ENCODE measurements at places on chromosomes 2 and 18.

DNA sequence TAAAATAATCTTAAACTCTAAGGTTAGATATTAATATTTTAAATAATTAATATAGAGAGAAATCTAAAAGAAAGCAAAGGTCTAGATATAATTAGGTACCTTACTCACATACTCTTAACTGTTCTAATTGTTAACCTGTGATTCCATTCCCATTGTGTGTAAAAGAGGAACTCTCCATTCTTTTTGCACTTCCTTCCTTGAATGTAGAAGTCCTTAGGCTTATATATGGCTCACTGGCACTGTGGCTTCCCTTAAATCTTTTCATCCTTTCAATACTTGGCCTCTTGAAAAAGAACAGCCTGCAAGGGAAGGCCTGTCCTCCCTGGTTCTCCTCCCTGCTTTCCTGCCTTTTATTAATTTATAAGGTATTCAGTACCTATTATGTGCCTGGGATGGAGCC, 182.8 kb upstream of the FOSL2 start:
- no peak for DNase-seq

DNA sequence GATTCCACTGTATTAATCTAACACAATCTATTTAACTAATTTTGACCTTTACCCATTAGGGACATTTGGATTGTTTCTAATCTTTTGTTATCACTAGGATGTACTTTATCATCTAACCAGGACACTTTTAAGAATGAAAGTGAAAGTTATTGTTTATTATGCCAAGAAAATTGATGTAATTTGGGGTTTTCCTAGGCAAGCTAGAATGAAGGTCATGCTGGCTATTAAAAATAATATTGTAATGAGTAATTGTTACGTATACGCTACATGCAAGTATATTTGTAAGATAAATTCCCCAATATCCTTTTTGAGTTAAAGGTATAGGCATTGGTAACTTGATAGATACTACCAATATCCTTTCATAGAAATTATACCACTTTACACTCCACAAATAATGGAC, 74.6 kb downstream of the COL5A2 start:
- DNase-seq: no peak

DNA sequence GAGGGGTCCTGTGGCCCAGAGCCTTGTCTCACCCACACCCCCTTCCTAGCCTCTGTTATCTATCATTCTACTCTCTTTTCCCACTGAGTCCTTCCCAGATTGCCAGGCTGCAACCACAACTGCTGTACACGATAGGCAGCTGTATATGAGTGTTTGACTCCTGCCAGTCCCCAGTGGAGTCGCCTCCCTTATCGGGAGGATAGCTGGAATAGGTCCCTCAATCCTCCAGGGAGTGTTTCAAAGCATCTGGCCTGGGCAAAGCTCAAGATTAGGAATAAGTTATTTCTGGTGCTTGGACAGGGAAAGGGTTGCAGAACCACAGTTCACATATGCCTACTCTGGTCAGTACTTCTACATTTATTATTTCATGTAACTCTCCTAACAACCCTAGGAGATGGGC, 4.8 kb downstream of the MSGN1 start:
- DNase-seq: no peak

- no peak for DNase-seq
Measured at GRCh38 chr2:211860224-211860623, 678.4 kb downstream of the ERBB4 start.

- no peak for DNase-seq
Measured at GRCh38 chr2:171181064-171182049, 20.7 kb upstream of the TLK1 start.

DNA sequence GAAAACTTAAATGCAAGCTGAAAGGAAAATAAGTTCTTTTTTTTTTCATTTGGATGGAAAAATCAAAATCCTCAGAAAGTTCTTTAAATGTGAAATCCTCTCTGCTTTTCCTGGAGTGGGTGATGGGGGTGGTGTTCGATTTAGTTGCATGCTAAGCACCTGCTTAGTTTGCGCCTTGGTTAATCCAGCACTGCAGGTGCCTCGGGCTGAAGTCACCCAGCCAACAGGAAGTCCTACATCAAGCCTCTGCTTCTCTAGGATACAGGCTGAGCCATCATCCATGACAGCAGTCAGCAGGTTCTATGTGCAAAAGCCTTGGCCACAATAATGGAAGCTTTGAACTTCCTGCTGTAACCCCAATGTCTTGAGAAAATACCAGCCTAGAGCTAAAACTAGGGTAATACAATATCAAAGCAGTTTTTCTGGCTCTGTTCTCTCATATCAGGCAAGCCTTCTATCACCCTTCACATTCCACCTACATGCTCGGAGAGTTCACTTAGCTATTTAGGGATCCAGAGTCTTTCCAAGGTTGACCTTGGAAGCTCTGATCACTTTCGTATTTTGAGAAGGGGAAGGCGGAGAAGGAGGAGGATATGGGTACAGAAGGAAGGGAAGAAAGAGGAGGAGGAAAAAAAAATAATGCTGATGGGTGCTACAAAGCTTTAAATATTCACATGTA, 116.1 kb upstream of the LRRTM1 start:
- DNase-seq: no peak

DNA sequence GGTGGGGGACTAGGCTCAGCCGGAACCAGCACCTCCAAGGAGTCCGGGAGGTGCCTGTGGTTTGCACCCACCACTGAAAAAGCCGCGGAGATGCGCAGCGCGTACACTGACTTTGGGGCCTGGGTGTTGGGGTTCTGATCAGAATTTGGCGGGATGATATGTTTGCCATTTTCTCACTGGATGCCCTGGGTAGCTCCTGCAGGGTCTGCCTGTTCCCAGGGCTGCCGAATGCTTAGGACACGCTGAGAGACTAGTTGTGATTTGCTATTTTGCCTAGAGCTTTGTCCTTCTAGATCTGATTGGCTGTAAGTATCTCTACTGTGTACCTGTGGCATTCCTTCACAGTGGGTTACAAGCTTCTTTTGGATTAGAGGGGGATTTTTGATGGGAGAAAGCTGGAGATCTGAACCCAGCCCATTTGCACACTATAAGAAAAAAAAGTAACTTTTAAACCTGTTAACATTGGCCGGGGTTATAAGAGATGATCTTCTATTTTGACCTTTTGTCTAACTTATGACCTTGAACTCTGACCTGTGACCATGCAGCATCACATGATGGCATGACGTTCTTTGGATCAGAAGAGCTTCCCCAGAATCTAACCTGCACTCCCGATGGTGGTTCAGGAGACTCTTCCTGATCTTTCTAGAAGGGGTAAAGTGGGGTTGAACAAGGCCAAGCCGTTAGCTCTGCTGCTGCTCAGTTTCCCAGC, 1.6 kb downstream of the KCNE4 start:
- no peak for DNase-seq

GRCh38 chr2:99918389-99918788, 224.0 kb downstream of the AFF3 start:
- DNase-seq: no peak

DNA sequence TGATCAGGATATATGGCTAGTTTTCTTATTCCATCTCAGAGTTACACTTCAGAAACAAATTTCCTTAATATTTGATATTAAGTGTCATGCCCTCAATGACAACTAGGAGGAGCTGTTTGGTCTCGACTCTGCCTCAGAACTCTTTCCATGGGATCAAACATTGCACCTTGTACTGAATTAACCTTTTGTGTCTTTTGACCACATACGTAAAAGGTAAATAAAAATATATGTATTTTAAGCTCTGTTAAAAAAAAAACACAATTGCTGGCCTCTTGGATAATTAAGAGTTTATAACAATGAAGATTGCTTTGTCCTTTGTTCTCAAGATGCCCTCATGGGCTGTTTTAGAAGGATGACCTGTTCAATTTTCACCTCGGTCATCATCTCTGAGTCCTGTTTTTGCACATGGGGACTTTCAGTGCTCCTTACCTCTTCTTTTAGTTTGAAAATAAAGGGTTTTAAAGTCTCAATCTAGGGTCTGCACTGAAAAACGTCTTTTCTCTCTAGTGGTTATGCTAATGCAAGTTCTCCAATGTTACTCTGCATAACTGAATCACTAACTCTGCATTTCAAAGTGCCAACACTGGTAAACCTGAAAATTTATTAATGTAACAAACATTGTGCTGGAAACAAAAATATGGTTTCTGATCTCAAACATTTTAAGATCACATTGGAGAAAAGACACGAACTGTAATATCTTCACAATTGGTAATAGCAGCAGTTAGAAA, 18.8 kb upstream of the FN1 start:
- DNase-seq: peak; percentile 11

DNA sequence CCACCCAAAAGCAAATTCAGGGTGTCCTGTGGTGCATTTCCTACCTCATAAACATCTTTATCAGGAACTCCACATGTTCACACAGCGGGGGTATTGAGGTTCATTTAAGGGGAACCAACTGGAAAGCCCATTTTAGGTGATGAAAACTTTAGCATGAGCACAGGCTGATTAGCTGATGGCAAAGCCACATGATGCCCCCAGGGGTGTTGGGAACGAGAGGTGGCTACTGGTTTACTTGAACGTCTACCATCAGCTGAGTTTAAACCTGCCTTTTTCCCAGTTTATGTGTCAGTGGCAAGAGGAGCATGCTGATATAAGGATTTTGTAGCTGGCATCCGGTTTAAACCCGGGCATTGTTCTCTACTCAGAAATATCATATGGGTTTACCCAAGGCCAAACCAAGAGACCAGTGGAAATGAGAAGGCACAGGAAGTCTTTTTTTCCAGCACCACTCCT, 54.5 kb upstream of the UPP2 start:
- no peak for DNase-seq

DNA sequence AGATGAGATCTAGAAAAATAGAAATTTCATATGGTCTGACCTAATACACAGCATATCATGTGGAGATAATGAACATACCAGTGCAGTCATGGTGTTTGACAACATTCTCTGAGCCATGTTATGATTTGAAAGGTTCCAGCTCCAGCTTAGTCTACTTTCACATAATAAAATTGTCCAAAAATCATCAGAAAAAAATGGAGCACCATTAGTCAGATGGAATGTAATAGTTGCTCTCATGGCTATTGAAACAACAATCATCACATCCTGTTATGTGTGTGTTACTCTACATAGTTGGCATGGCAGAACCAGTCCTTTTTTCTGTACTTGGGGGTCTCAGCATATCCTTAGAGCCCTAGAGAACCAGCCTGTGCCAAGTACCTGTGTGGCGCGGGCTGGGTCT, 678.9 kb upstream of the FANCL start:
- no peak for DNase-seq

DNA sequence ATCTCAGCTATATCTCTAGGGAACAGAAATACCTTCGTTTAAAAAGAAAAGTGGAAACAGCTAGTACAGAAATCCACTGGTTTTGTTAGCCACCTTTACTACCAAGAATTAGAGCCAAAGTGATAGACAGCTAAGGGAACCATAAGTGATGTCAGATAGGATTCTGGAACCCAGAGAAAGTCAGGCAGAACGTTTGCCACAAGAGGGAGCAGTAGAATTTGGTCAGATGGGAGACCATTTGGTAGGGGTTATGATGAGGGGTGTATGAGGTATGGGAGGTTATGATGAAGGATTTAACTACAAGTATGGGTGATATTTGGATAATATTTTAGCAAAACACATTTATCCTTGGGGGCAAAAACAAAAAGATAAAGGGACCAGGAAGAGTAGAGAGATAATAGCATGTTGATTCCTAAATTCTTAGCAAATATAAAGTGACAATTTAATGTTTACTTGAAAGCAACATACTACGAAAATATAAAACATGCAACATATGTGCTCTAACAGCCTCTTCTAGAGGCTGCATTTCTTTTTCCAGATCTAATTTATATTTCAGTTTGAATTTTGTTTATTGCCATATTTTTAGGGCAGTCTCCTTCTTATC, 3.3 kb downstream of the SLC8A1 start:
- DNase-seq: no peak

GRCh38 chr2:24076849-24077534, 866 bp upstream of the SF3B6 start:
- DNase-seq: no peak

DNA sequence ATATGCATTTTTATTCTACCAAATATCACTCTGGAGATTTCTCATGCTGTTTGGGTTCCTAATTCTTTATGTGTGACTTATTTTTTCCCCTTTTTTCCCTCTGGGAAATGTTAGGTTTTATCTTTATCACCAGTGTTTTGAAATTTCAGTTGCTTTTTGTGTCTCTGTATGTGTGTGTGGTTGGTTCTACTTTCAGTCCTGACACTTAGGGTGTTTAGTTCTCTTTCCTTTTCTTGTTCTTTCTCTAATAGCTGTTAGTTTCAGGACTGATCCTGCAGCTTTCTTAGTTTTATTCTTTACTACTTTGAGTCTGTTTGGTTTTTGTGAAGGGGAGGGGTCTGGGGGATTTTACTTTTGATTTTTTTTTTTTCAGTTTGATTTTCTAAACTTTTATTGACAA, 23.1 kb downstream of the PPM1B start:
- no peak for DNase-seq

DNA sequence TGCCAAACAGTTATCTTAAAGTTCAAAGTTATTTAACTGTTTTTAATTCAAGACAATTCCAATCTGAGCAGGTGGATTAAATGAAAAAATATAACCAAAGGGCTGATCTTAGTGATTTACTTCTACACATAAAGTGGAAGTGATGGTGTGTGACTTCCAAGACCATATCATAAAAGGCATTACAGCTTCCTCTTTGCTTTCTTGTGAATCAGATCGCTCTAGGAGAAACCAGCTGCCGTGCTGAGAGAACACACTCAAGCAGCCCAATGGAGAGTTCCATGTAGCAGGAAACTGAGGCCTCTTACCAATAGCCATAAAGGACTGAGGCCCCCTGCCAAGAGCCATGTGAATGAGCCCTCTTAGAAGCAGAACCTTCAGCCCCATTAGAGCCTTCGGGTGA, 197.4 kb downstream of the NBAS start:
- no peak for DNase-seq

GRCh38 chr2:148720501-148721001, 76.0 kb downstream of the EPC2 start:
- no peak for DNase-seq

DNA sequence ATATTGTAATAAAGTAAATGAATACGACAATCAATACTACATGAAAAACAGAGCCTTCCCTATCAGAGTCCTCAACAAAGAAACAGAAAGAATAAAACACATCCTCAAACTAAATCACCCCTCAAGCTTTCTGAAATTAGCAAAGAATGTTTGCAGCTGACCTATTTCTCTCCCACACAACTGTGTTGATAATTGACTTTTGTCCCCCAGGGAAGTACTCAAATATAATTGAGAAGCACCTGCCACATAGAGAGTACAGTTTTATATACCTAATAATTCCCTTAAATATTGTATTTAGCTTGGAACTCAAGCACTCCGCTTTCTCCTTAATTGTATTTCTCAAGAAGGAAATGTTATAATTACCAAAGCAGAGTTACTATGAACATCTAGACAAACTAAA, 12.6 kb downstream of the CACNB4 start:
- DNase-seq: no peak
